ENCODE measurements at places on chromosomes 1 and 21.

GRCh38 chr21:43370888-43371570, 55.9 kb downstream of the SIK1 start:
- DNase-seq = no peak

- no peak for DNase-seq
Measured at GRCh38 chr21:28487455-28488070, 505.1 kb downstream of the LTN1 start.

DNA sequence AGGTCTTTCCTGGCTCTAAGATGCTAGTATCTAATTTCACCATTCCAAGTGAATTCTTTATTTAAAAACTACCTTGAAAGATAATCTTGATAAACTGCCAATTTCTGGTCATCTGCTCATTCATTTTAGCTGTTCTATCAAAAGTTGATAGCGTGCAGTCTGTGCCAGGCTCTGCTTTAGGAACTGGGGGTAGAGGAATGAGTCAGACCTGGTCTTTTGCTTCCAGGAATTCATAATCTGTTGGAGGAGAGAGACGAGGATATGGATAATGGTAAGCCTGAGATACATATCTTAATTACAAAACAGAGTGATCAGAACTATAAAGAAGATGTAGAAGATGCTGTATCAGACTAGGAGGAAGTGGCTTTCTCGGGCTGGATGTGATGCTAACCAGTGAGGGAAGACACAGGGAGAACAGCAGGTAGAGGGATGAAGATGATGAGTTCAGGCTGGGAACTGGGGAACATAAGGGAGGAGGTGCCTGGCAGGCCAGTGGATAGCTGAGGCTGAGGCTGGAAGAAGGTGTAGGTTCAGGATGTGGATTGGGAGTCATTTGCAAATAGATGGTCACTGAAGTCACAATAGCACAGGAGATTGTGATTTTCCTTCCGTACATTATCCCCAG, 12.3 kb upstream of the PHC2 start:
- DNase-seq = peak; percentile 74

GRCh38 chr1:2468041-2468472, 8.0 kb upstream of the PLCH2 start:
- DNase-seq = peak; percentile 38

DNA sequence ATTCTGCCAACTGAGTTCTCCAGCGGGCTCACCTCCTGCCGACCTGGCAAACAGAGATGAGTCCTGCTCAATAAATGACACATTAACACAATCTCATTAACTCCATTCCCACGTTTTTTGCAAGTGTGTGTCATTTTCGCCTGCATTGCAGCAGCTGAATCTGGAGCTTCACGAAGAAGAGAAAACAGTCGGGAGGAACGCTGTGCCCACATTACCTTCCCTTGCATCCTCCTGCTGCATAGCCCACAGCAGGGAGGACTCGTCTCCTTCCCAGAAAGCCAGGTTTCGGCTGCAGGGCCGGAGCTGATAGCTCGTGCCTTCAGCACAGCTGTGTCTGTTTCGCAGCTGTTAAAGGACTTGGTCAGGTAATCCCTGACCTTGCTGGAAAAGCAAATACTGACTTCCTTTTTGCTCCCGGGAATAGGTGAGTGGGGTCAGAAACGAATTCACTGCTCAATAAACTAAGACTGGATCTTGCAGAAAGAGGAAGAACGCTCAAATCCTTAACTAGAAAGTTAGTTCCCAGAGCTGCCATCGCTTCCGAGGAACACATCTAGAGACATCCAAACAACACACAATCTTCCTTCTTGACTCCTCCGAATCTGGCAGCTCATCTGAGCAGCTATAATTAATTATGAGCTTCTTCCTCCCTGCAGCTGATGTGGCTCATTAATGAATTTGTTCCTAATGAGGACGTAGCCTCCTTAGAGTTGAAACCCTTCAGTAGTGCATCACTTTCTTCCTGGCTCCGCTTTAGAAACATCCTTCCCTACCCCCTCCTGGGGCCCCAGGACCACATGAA, 33.0 kb downstream of the KANK4 start:
- DNase-seq = no peak

GRCh38 chr1:234941321-234942011, 187.2 kb downstream of the TOMM20 start:
- no peak for DNase-seq

DNA sequence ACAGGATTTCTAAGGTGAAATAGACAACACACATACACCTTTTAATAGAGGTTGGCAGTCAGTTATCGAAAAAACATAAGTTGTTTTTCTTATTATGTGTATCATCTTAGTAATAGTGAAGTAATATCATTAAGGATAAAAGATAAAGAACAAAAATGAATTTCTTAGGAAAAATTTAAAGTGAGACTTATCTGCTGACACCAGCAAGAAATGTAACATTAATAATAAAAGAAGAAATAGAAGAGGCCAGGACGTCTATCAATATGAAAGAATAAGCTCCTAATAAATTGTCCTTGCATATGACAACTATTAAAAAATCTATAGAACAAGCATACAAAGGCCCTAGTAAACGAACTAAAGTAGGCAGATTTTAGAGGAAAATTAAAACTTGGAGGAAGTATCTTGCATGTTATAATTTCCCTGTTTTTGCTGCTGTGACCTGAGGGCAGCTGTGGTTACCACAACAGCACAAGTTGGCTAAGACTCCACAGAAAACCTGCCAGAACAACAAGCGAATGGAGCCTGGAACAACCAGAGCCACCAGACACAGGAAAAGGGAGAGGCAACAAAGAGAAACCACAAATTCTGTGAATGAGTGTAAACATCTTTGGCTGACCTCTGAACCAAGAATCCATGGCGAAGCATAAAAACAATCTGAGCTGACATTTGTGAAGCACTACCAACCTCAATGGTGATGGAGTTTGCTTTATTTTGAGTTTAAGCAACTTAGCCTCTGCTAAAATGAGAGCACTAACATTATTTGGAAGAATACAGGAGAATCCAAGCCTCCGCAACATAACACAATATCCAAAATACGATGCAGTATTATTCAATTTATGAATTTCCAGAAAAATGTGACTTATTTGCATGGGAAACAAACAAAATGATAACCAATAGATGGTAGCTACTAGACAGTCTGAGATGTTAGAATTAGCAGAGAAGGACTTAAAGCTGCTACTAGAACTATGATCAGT, 207.5 kb downstream of the KCNT2 start:
- peak; percentile 61 for DNase-seq

- peak; percentile 94 for DNase-seq
Measured at GRCh38 chr21:28636752-28637691, 355.7 kb downstream of the LTN1 start.

DNA sequence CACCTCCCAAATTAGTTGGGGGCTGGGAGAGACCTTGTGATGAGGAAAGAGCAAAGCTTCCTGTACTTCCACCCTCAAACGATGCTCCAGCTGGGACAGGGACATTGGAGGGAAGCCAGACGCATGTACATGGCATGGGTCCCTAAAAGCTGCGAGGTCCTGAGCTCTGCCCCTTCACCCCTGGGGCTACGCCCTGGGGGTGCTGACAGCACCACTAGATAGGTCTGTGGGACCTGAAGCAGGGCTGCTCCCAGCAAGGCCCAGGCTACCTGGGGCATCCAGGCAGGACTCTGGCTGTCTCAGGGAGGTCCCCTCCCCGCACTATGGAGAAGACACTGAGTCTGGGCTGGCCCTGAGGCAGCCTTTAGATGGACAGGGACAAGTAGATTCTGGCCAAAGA, 83.4 kb downstream of the DMRTB1 start:
- DNase-seq = no peak

GRCh38 chr21:27423038-27423437, 456.1 kb upstream of the ADAMTS5 start:
- peak; percentile 79 for DNase-seq

DNA sequence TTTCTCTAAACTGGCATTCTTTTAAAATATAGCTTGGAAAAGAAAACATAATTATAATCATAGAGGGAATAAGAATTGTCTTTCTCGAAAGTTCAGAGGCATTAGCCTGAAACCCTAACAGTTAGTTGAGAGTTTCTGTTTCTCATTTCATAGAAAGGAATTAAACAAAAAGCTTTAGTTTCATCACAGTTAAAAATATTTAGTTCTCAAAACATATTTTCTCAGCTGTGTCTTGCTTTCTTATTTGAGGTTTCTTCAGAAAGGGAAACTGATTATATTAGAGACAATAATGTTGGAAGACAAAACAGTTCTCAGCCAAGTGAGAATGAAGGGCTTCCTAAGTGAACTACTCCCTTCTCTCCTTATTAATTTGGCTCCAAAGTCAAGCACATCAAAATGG, 75.4 kb upstream of the C1orf105 start:
- DNase-seq = no peak

- DNase-seq = peak; percentile 87
Measured at GRCh38 chr1:61244114-61244513, 161.8 kb downstream of the NFIA start.

DNA sequence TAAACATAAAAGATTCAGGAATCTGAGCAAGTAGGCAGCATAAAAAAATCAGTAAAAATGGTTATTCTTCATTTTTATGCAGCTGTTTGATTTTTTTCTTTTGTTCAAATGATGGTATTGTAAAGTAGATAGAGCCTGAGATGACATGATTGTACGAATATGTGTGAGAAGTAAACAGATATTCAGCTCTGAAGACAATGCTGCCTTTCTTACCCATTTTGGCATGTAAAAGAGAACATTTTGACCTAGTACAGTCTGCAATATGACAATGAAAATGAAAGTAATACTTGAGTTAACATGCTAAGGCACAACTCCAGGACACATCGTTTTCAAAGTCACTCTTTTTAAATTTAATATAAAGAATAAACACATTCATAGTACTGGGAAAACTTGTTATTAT, 95.7 kb upstream of the NCAM2 start:
- no peak for DNase-seq

DNA sequence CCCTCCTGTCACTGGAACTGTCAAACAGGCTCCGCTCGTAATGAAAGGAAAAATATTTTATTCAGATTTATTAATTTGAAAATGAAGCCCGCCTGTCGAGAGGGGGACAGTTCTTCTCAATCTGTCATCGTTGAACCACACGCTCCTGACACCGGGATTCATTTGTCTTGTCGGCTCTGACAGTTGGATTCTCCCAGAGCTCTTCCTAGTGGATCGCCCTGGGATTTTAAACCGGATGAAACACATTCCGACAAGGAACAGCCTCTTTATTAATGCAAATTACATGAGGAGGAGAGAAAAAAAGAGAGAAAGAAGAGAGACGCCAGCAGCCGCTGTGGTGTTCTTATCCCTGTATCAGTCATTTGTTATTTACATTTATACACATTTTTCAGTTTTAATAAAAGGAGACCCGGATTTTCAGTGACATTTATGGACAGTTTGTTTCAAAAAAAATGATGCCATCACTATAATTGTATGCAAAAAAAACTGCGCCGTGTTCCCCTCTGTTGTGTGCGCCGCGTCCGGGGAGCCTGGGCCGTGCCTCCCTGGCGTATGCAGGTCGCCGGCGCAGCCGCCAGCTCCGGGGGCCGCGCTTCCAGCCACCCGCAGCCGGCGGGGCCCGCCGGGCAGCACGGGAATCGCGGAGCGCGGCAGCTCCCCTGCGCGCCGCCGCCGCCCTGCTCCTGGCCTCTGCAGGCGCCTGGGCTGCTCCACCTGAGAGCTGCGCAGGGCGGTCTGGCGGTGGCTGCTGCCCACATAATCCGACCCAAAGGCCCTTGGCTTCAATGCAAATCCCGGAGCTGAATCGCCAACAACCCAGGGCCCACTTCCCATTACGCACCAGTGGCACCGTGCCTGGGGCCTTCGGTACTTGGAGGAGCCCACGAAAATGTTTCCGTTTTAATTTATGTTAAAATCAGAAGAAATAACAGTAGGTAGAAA, 237.9 kb upstream of the PBX1 start:
- DNase-seq = peak; percentile 4

GRCh38 chr1:174954073-174954460, 45.7 kb upstream of the CACYBP start:
- no peak for DNase-seq

All from fibroblast of upper back skin (primary cell).